Dorsolateral prefrontal cortex (tissue), 122 donors: ENCODE measurements at places on chromosomes 4 and X. TPM values are rescaled to one million over a fixed set of nuclear protein-coding genes. Genes with fewer than 3 reads are reported as not detected.

CABS1 gene
- not detected for total RNA-seq

PAGE1 gene
- total RNA-seq, result not detected

DNA sequence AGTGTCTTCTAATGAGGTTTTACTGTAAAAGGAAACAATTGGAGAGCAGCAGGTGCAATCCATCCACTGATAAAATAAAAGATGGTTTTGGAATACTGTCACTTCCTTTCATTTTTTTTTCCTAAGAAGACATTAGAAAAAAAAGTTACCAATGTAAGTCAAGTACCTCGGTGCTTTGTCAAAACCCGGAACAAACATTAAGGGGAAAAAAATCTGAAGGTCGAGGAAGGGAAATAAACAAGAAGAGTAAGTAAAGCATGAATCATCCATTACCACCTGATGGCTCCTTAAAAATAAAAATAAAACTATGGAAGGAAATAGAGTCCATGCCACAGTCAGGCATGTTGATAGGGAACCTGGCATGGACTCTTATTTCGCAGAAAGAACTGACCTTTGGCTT, 15.3 kb upstream of the XPNPEP2 start:
- no peak for DNase-seq

GRCh38 chr4:173556398-173557131, 26.5 kb upstream of the HAND2 start:
- no peak for DNase-seq

- no peak for DNase-seq
These were observed 4.1 kb downstream of the IBSP start for GRCh38 chr4:87803421-87803820.
